Placental epithelial cell (primary cell): ENCODE measurements at places on chromosomes 7 and 10. TPM values are rescaled to one million over a fixed set of nuclear protein-coding genes. Genes with fewer than 3 reads are reported as not detected.

The PDE6C gene
- total RNA-seq = not detected in 2 replicates

The PNLIP gene
- not detected in 2 replicates for total RNA-seq

The STEAP1B gene
- not detected in 2 replicates for total RNA-seq

The PPP1R9A gene
- total RNA-seq = 0.43 and 1.6 TPM in 2 replicates

The PITX3 gene
- not detected in 2 replicates for total RNA-seq

The FAM237B gene
- total RNA-seq = not detected in 2 replicates

The GNGT1 gene
- not detected in 2 replicates for total RNA-seq

The ITPRID1 gene
- under 0.01 TPM in 1 of 2 replicates, not detected in the other for total RNA-seq
